ENCODE measurements at places on chromosomes 7 and 10. TPM values are rescaled to one million over a fixed set of nuclear protein-coding genes. Genes with fewer than 3 reads are reported as not detected.
A peak's percentile ranks its signal among the peaks of the same experiment; 100 is the strongest.

DNA sequence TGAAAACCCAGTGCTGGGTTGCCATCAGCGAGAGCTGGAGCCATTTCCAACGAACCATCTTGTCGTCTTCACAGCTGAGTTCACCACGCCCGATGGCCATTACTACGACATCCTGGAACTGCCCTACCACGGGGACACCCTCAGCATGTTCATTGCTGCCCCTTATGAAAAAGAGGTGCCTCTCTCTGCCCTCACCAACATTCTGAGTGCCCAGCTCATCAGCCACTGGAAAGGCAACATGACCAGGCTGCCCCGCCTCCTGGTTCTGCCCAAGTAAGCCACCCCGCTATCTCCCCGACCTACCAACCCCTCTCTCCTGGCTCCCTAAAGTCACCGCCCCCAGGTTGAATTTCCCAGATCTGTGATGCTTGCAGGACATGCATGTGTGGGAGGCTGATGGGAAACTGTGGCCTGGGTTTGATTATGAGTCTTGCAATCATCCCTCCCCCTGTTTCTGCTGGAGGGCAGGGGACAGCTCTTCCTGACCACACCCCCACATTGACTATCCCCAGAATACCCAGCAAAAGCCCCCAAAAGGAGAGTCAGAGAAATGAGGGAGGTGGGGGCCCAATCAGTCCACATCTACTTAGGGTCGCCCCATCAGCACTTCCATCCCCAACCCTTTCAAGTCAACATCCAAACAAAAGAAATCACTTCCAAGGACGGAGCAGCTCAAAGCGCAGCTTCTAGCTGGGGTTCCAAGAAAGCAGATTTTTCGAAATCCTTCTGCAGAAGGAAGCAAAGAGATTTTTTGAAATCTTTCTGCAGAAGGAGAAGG lies 6.9 kb downstream of the SERPINE1 start:
- no peak for DNase-seq
- peak overlapping the region; percentile 70 for H3K27ac ChIP-seq
- H3K36me3 ChIP-seq: no peaks in the 10 kb centered on the region
- no peak overlapping the region for H3K4me3 ChIP-seq

DNA sequence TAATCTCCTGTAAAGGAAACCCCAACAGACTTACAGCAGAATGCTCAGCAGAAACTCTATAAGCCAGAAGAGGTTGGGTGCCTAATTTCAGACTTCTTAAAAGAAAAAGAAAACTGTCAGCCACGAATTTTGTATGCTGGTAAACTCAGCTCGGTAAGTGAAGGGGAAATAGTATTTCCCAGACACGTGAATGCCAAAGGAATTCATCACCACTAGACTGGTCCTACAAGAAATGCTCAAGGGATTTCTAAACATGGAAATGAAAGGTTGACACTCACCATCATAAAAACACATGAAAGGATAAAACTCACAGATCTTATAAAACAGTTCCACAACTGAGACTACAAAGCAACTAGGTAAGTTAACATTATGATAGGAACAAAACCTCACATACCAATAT lies 68.6 kb downstream of the GLCCI1 start:
- no peak overlapping the region for H3K27ac ChIP-seq
- no peak overlapping the region for H3K4me3 ChIP-seq
- no peaks in the 10 kb centered on the region for H3K36me3 ChIP-seq
- DNase-seq: no peak
- H3K27me3 ChIP-seq: no peaks in the 10 kb centered on the region

NODAL gene
- total RNA-seq: not detected

DNA sequence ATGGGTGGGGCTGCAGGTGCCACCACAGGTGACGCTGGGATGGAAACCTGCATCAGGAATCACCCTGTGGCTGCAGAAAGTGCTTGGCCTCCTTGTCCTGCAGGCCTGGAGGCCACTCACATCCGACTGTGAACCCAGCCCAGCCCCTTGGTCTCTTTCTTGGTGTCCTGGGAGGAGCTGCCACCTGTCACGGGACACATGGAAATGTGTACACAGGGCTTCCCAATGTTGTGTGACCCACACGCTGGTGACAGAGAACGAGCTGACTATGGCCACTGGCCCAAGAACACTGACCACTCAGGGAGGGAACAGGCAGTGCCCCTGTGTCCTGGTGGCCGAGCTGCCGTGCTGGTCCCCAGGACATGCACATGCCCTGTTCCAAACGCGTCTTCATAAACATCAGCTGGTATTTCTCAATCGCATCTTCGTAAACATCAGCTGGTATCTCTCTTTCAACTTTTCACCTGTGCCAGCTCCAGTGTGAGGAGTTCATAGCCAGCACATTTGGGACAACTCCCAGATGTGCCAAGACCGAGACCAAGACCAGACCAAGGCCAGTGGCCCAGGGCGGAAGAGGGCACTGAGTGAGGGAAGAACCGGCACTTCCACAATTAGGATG lies 57.9 kb upstream of the INPP5A start:
- no peaks in the 10 kb centered on the region for H3K36me3 ChIP-seq
- peaks cover 3% of the 10 kb centered on the region for H3K27me3 ChIP-seq
- no peak overlapping the region for H3K27ac ChIP-seq
- no peaks in the 10 kb centered on the region for H3K4me1 ChIP-seq
- no peak overlapping the region for H3K4me3 ChIP-seq
- no peak for DNase-seq

DNA sequence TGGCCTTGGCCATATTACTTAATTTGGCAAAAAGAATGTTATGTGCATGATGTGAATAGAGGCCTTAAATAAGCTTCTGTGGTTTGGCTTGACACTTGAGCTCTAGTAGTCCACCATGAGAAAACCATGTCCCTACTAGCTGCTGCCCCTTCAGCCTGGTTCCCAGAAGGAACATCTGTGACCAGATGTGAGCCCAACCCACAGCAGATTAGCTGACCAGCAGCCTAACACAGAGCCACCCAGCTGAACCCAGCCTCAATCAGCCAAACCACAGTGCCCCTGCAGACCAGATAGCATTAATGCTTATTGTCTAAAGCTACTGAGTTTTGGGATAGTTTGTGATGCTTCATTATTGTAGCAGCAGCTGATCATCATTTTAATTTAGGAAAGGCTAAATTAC lies 16.6 kb downstream of the JAZF1 start:
- no peaks in the 10 kb centered on the region for H3K27me3 ChIP-seq
- no peak for DNase-seq
- H3K36me3 ChIP-seq: no peaks in the 10 kb centered on the region
- H3K4me3 ChIP-seq: no peak overlapping the region
- H3K4me1 ChIP-seq: no peaks in the 10 kb centered on the region
- no peak overlapping the region for H3K27ac ChIP-seq

TEX36 gene
- not detected for total RNA-seq

PRPS1L1 gene
- not detected for total RNA-seq

DCLRE1C gene
- total RNA-seq: 21.2 TPM

GRCh38 chr7:116522247-116522646 lies 2.6 kb upstream of the CAV1 start:
- no peaks in the 10 kb centered on the region for H3K4me1 ChIP-seq
- H3K4me3 ChIP-seq: no peak overlapping the region
- no peak for DNase-seq
- H3K36me3 ChIP-seq: no peaks in the 10 kb centered on the region
- peak overlapping the region; percentile 77 for H3K27ac ChIP-seq
- H3K27me3 ChIP-seq: no peaks in the 10 kb centered on the region

GRCh38 chr10:95121904-95122303 lies 52.6 kb upstream of the CYP2C8 start:
- H3K27ac ChIP-seq: no peak overlapping the region
- no peaks in the 10 kb centered on the region for H3K4me1 ChIP-seq
- no peaks in the 10 kb centered on the region for H3K27me3 ChIP-seq
- no peak for DNase-seq

TMEM270 gene
- total RNA-seq: not detected

DNA sequence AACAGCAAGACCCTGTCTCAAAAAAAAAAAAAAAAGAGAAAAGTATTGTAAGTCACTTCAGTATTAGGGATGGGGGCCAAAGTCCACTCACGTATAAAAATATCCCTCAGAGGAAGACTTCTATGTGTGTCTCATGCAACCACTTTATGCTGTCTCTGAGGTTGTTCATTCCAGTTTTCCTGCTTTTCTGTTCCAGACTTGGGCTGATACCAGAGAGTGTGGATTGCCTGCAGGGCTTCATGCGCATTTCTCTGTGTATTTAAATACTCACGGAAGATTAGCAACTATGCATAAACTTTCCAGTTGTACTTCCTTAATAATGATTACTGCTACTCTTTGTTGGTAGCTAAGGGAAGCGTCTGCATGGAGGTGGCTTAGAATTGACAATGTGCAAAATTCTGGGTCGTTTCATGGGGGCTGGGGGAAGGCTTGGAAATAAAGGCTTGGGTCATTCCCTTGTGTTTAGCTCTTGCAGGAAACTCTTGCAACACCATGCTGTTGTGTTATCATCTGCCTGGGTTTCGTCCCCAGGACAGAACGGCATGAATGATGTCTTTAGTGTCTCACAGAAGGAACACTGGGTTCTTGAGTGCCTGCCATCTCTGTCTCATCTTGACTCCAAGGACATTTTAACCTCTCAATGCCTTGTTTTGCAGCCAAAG lies 54.1 kb downstream of the KIAA1217 start:
- no peak overlapping the region for H3K4me3 ChIP-seq
- no peaks in the 10 kb centered on the region for H3K4me1 ChIP-seq
- no peaks in the 10 kb centered on the region for H3K27me3 ChIP-seq
- DNase-seq: peak; percentile 77

ARHGEF35 gene
- 4.3 TPM for total RNA-seq

- no peak overlapping the region for H3K4me3 ChIP-seq
- H3K36me3 ChIP-seq: no peaks in the 10 kb centered on the region
- DNase-seq: no peak
- H3K27ac ChIP-seq: no peak overlapping the region
- no peaks in the 10 kb centered on the region for H3K4me1 ChIP-seq
Measured at GRCh38 chr7:21966271-21966670, 20.6 kb upstream of the CDCA7L start.

DNA sequence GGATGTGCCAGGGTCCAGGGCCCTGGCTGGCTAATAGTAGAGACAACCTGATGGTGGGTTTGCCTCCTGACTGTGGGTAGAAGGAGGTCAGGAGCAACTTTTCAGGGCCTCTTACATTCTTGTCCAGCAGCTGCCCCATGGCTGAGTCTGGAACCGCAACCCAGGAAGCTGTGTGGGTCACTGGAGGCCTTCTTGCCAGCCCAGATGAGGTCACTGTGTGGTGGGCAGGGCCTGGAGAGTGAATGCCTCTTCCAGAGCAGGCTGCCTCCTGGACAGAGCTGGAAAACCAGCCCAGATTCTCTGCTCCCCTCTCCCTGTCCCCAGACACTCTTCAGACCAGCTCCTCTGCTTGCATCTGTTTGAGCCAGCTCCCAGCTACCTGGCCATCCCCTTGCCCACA lies 43.5 kb upstream of the LEP start:
- no peak overlapping the region for H3K27ac ChIP-seq
- no peak for DNase-seq
- H3K4me1 ChIP-seq: no peaks in the 10 kb centered on the region
- H3K27me3 ChIP-seq: peaks cover 24% of the 10 kb centered on the region
- no peak overlapping the region for H3K4me3 ChIP-seq

GRCh38 chr7:21903020-21903786 lies 42.5 kb downstream of the CDCA7L start:
- H3K4me1 ChIP-seq: no peaks in the 10 kb centered on the region
- no peak overlapping the region for H3K4me3 ChIP-seq
- no peak overlapping the region for H3K27ac ChIP-seq
- DNase-seq: no peak

DNA sequence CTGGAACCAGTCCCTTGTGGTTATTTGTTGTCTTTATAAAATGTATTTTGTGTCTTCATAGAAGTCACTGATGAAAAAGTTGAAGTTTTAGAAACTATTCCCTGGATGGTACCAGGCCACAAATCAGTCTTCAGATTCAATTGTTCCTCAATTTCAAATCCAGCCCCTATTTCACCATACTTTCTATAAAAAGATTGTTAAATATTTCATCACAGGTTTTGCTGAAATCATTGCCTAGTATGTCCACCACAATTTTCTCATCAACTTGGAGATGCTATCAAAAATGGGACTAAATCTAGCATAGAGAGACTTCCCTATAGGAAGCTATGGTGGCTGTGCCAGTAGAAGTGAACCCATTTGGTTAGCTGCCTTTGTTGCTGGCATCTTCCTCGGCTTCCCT lies 118.5 kb downstream of the RAB18 start:
- H3K27me3 ChIP-seq: no peaks in the 10 kb centered on the region
- DNase-seq: no peak
- no peak overlapping the region for H3K4me3 ChIP-seq
- H3K27ac ChIP-seq: no peak overlapping the region

GRCh38 chr7:69878591-69878990 lies 280.3 kb downstream of the AUTS2 start:
- H3K4me1 ChIP-seq: no peaks in the 10 kb centered on the region

GRCh38 chr7:139488810-139489209 lies 5.3 kb upstream of the KLRG2 start:
- no peak overlapping the region for H3K27ac ChIP-seq
- DNase-seq: no peak
- no peak overlapping the region for H3K4me3 ChIP-seq
- H3K27me3 ChIP-seq: no peaks in the 10 kb centered on the region

- H3K4me1 ChIP-seq: no peaks in the 10 kb centered on the region
- no peaks in the 10 kb centered on the region for H3K27me3 ChIP-seq
- H3K4me3 ChIP-seq: no peak overlapping the region
- peak overlapping the region; percentile 83 for H3K27ac ChIP-seq
- DNase-seq: no peak
Measured at GRCh38 chr10:34280599-34281374, 534.3 kb downstream of the PARD3 start.

BTBD16 gene
- total RNA-seq: not detected

DNA sequence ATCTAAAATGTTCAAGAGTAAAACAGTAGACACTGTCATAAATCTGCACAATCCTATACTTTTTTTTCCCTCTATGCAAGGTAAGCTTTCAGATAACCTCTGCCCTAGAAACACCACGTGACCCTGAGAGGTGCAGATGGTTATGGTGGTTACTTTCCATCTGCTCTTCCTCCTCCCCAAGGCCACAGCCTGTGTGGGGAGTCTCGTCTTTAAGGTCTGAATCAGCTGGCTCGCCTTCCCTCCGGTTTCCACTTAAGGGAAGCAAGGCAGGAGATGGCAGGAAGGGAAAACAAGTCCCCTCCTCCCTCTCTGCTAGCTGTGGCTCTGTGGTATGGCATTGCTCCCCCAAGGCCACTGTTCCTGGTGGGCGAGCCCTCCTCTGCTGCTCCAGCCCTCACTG lies 181.8 kb downstream of the GLI3 start:
- H3K4me3 ChIP-seq: no peak overlapping the region
- no peaks in the 10 kb centered on the region for H3K4me1 ChIP-seq
- no peak for DNase-seq
- H3K27me3 ChIP-seq: no peaks in the 10 kb centered on the region
- H3K27ac ChIP-seq: no peak overlapping the region

DNA sequence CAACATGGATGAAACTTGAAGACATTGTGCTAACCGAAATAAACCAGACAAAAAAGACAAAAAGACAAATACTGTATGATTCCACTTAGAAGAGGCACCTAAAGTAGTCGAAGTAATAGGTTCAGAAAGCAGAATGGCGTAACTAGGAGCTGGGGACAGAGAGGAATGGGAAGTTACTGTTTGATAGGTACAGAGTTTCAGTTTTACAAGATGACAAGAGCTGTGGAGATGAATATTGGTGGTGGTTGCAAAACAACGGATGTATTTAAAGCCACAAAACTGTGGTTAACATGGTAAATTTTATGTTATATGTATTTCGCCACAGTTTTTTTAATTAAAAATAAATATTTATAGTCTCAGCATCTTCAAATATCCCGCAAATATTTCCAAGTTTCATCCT lies 64.1 kb upstream of the DIP2C start:
- H3K4me3 ChIP-seq: no peak overlapping the region
- no peaks in the 10 kb centered on the region for H3K4me1 ChIP-seq
- DNase-seq: no peak
- H3K36me3 ChIP-seq: no peaks in the 10 kb centered on the region

NUTM2D gene
- total RNA-seq: 2.8 TPM
